ENCODE measurements at places on chromosomes 6 and 20.

DNA sequence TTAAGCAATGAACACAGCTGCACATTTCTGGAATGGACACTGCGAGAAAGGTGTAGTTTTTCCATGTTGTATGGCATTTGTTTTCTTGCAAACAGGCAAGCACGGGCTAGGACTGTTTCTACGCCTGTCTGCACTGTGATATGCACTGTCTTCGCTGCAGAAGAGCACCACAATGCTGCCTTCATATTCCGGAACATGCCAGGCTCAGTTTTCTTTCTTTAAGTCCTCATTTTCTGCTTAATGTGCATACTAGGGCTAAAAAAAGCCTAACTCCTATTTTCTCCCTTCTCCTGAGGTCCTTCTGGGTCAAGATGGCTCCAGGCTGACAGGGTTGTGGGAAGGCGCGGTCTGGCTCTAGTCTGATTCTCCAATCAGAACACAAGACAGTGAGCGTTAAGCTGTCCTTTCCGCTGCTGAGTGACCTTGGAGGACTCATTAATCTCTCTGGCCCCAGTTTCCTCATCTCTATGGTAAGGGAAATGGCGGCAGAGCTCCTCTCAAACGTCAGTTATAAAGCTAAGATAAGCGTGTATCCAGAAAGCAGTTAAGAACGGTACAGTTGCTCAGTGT, 379.9 kb downstream of the C6orf118 start:
- no peak for DNase-seq

DNA sequence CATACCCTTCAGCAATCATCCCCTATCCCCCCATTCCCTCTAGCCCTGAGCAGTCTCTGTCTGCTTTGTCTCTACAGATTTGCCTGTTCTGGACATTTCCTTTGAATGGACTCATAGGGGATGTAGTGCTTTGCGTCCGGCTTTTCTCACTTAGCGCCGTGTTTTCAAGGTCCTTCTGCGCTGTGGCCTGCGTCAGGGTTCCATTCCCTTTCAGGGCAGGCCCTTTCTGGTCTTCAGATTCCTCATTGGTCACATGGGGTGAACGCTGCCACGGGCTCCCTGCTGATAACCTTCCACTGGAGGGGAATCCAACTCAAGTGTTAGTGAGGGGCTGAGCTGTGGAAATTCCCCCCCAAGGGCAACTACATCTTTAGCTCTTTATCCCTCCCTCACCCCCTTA, 36.4 kb upstream of the APCDD1L start:
- no peak for DNase-seq

DNA sequence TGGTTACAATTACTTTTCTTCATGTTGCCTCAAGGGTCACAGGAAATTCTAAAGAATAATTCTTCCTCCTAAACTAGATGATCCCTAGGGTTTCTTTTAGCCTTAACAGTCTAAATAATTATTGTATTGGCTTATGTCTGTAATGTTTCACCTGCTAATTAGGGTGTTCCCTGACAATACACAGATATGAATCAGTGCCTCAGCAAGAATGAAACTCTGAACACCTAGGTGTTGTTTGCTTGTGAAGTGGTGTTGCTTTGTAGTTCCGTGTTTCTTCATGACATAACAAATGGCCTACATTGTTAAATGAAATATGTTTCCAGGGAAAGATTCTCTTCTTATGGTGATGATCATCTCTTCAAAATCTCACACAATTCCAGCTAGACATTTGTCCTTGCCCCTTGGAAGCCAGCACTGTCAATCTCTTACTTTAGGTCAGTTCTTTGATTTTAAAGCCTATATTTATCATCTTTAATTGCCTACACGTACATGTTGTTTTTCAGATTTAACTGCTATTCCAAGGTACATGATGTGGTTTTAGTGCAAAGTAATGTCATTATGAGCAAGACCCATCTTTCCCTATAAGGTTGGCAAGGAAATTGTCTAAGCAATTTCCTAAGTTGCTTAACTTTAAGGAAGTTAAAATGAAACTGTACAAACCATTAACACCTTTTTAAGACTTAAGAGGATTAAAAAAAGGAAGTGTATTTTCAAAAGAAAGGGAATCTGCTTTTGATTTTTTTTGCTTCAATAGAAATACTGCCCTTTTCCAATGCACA, 111.9 kb downstream of the TBC1D7 start:
- DNase-seq = no peak

GRCh38 chr6:44235269-44235668, 11.6 kb upstream of the HSP90AB1 start:
- DNase-seq = no peak

GRCh38 chr20:7939663-7940062, 595 bp downstream of the HAO1 start:
- DNase-seq = no peak

All from left ventricle myocardium superior (tissue), 1 donor.